ENCODE measurements at places on chromosomes 6 and 20.

- DNase-seq = no peak
Measured at GRCh38 chr6:47132724-47133123, 90.6 kb upstream of the ADGRF1 start.

- DNase-seq = no peak
Measured at GRCh38 chr6:53023323-53023722, 28.2 kb upstream of the GSTA4 start.

DNA sequence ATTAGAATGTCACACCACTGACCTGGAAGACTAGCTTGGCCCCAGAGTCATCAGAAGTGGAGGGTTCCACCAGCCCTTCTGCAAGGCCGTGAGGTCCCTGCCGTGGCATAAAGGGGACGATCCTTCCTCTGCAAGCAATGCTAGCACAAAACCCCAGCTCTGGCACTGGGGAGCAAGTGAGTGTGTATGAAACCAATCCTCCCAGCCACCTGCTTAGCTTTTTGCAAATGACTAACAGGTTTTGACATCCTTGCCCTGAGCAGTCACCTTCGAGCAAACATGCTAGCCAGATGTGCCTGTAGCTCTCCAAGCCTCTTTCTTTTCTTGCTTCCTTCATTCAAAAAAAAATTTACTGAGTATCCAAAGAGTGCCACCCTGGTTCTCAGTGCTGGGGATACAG is 8.6 kb downstream of the SULF2 start:
- no peak for DNase-seq

DNA sequence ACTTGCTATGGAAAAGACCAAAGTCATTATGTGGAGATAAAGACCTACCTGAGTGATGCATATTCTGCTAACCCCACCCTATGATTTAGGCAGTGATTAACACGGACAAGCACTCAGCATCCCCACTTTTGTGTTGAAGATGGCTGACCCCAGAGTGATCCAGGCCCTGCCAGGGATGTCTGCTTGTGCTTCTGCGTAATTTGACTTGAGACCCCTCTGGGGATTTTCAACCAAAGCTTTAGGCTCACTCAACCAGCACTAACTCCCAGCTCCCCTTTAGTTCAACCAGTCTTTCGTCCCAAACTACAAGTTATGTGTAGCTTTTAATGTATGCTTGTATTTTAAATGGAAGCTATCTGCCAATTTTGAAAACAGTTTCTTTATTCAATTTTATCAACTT is 538.0 kb upstream of the ID4 start:
- no peak for DNase-seq

- DNase-seq = no peak
Measured at GRCh38 chr20:56002908-56003800, 2.2 kb downstream of the CBLN4 start.

DNA sequence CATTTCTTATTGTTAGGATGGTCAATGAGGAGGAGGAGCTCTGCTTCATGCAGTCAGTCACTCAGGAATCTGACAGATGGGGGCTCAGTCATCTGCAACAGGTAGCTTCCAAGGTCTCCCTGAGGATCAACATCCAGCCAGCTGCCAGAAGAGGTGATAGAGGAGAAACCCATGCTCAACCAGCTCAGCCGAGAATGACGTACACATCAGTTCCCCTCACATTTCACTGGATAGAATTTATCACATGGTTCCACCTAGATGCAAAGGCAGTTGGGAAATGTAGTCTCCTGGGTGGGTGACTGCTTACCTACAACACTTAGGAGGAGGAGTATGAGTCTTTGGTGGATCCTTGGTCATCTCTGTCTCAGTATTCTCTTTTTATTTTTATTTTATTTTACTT is 144.5 kb downstream of the CEBPB start:
- no peak for DNase-seq

GRCh38 chr6:116676021-116676420 is 5.0 kb upstream of the KPNA5 start:
- no peak for DNase-seq

DNA sequence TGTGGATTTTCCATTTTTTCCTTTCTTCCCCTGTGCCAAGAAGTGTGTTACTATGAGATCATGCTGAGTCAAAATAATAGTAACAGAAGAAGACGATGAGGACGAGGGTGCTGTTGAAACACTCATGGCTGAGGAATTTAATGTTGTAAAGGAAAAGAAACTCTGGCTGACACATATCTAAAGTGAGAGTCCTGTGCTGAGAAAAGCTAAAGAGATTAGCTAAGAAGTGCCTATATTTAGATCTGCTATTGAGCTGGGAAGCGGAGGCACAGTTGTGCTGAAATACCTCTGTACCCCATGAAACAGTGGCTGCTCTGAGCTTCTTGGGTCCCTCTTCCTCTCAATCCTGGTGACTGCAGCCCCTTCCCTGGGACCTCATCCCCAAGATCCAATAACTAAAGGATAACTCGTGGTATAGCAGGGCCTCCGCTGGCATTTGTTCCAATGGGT is 1.1 kb upstream of the SYTL3 start:
- DNase-seq = no peak

DNA sequence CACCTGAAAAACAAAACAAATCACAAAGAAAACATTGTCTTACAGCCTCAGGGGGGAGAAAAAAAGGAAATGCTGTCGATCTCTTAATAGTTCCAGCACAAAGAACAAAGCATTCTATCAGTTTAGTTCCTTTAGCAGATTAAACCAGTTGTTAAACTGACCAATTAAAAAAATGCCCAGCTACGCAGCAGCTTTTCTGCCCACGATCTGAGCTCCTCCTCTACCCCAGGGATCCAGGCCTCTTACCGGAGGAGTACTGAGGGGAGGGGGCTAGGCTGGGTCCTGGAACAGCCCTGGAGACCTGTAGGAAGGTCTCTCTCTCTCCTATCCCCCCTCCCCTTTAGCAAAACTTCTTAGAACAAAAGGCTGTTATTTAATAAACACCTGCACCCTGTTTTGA is 13.4 kb downstream of the PTK7 start:
- no peak for DNase-seq

DNA sequence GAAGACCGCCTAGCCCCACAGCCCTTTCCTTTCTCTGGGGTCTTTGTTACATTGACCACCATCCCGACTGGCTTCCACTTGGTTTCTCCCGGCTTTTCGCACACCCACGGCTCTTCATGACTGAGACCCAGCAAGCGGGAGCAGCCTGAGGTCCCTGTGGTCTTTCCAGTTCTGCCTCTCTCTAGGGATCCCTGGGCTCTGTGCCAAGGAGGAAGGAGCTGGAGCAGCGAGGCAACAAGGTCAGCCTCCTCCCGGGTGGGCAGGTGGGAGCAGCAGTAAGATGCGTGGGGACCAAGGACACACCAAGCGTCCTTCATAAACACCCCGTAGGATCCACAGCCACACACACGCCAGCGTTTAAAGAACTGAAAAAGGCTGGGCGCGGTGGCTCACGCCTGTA is 29.6 kb upstream of the MRGBP start:
- no peak for DNase-seq

DNA sequence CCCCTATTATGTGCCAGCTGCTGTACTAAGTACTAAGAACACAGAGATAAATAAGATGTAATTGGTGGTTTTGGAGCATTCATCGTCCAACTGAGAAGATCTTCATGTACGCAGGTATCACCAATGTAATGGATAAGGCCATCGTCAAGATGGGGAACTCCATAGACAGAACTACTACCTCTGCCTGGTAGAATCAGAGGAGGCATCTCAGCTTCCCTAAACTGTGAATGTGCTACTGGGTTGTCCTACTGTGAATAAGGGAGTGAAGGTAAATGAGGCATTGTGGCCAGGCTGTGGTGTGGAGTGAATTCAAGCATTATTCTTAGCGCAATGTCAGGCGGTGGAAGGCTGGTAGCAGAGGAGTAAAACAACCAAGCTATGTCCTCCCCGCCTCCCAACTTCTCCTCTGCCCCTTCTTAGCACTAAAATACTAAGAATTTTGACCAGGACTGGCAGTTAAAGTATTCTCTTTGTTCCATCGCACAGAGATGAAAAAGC is 68.2 kb downstream of the TBC1D7 start:
- DNase-seq = no peak

GRCh38 chr20:481167-481566 is 18.8 kb upstream of the TBC1D20 start:
- no peak for DNase-seq

DNA sequence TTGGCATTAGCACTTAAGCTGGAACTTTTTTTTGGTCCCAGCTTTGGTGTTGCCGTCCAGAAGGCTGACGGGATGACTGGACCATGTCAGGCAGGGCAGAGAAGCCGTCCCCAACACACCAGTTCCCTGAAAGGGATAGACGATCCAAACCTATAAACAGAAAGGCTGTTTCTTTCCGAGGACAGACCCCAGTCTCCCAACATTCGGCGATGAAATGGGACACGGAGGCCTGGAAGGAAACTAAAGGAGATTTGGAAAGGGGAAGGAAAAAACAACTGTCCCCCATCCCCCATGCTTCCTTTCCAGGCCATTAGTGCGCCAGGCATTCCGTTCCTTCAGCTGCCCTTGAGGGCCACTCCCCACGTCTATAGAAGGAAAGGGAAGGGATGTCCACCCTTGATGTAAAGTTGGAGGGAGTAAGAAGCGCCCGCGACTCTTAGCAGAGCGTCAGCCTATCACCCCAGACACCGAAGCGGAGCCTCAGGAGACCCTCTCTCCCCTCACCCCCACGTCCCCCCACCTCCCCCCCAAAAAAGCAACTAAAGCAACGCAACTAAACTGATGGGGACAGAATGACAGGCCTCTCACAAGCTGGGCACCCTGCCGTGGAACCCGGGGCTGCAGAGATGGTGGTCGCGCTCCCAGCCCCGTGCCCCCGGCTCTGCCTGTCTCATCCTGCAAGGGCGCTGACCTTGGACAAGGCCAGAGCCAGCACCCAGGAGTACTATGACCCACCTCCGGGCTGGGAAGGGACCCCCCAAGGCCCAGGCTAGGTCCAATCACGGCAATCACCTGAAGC is 638 bp downstream of the BLCAP start:
- no peak for DNase-seq

DNA sequence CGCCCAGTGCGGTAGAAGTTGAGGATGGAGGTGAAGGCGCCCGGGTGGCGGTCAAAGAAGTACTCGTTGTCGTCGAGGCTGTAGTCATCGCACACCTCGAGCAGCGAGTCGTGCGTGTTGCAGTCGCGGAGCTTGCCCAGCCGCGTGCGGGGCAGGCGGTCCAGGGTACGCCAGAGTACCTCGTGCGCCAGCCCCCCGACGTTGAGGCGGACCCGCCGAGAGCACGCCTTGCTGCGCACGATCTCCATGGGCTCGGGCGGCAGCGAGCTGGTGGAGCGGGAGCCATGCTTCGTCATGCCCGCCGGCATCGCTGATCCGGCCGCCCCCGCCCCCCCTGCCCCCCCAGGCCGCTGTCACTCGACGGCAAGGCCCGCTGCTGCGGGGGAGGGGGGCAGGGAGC is 295 bp downstream of the KCNB1 start:
- no peak for DNase-seq

- DNase-seq = no peak
Measured at GRCh38 chr20:45370571-45371160, 7.5 kb downstream of the TP53TG5 start.

GRCh38 chr6:123804787-123805540 is 1.3 kb downstream of the NKAIN2 start:
- no peak for DNase-seq

DNA sequence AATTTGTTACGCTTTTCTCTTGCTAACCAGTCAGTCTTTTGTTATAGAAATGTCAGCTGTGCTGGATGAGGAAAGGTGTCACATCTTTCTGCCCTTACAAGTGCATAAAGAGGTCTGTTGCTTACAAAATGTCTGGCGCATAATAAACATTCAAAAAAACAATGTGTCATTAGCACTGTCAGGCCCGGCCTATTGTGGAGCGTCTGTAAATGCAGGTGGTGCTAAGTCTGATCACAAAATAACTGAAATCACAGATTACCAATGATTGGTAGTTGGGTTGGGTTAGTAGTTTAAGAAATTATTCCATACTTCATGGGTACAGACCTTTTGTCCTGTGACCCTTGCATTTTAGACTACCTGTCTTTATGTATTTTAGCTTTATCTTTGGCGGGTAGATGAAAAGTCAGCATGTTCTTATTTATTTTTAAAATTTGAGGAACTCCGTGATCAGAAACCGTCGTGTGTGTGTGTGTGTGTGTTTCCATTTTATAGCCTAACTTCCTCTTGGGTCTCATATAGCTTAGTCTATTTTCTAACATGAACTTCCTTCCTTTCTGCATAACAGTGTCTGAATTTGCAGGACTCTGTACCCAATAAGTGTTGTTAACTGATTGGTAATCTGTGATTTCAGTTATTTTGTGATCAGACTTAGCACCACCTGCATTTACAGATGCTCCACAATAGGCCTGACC is 88.1 kb upstream of the IFNGR1 start:
- no peak for DNase-seq

- no peak for DNase-seq
Measured at GRCh38 chr6:124870611-124871459, 91.4 kb upstream of the RNF217 start.

- no peak for DNase-seq
Measured at GRCh38 chr6:50285735-50286134, 236.0 kb upstream of the DEFB112 start.

DNA sequence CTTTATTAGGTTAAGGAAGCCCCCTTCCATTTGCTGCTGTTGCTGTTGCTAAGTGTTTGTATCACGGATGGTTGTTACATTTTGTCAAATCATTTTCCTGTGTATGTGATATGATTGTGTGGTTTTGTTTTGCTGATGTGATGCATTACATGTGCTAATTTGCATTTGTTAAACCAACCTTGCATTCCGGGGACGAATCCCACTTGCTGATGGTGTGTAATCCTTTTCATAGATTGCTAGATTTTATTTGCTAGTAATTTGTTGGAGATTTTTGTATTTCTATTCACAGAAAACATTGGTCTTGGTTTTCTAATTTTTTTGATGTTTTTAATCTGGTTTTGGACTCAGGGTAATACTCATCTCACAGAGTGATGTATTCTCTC is 167.8 kb downstream of the WDR27 start:
- no peak for DNase-seq

GRCh38 chr6:112360498-112360897 is 13.4 kb downstream of the RFPL4B start:
- no peak for DNase-seq

- DNase-seq = no peak
Measured at GRCh38 chr20:37228082-37228481, 33.5 kb downstream of the GHRH start.

- no peak for DNase-seq
Measured at GRCh38 chr6:5328800-5329199, 67.5 kb downstream of the FARS2 start.

DNA sequence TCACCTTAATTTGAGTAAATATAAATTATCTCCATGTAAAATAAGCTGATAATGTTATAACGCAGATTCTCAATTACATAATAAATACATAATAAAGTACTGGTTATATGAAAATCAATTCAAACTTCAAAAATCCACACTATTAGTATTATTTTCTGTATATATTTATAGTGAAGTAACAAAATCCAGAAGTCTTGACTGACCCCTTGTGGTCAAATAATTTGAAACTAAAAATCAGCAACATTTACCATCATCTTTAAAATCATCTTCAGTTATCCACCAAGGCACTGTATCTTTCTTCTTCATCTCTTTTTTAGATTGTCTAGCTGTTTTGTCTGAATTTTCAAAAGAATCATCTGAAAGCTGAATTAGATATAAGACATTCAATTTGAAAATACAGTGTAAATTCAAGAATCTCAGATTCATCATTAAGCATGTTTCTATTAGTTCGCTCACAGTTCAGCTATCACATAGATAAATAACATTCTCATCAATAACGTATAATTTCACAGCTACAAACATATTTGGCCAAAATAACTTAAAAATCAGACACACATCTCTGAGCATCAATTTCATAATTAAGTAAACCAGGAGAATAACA is 6.5 kb downstream of the CEP162 start:
- no peak for DNase-seq

- no peak for DNase-seq
Measured at GRCh38 chr20:3652676-3653596, 10.3 kb downstream of the GFRA4 start.

- no peak for DNase-seq
Measured at GRCh38 chr6:44289726-44290260, 19.5 kb downstream of the TMEM151B start.
